ENCODE measurements at places on chromosomes 2 and 18. TPM values are rescaled to one million over a fixed set of nuclear protein-coding genes. Genes with fewer than 3 reads are reported as not detected.

GRCh38 chr2:79935046-79935732 lies 369.4 kb downstream of the LRRTM1 start:
- no peaks in the 10 kb centered on the region for H3K4me1 ChIP-seq
- no peaks in the 10 kb centered on the region for H3K27me3 ChIP-seq
- no peak for DNase-seq
- H3K4me3 ChIP-seq: no peak overlapping the region

DNA sequence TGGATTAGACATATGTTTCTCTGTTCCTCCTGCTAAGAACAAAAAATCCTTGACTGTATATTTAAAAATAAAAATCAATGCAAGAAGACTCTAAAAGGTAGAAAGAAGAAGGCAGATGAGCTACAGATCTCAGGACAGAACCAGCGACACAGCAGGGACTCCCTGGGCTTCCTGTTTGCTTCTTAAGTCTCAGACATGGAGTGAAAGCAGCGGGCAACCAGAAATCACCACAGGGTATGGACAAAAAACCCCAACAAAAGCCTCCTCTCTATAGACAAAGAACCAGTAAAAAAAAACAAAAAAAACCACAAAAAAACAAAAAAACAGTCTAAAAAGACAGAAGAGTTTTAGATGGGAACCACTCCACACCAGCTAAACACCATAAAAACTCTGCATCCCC lies 971.0 kb upstream of the GYPC start:
- H3K4me1 ChIP-seq: no peaks in the 10 kb centered on the region
- no peaks in the 10 kb centered on the region for H3K27me3 ChIP-seq
- DNase-seq: no peak
- no peak overlapping the region for H3K4me3 ChIP-seq
- no peaks in the 10 kb centered on the region for H3K36me3 ChIP-seq

DNA sequence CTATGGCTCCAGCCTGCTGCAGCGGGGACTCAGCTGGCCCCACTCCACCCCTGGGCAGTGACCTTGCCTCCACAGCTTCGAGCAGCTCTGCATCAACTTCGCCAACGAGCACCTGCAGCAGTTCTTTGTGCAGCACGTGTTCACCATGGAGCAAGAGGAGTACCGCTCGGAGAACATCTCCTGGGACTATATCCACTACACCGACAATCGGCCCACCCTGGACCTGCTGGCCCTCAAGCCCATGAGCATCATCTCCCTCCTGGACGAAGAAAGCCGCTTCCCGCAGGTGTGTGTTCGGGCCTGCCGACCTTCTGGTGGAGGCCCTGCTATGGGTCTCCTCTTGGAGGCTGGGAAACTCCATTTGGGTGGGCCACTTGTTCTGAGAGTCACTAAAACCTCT lies 48.6 kb downstream of the MYO7B start:
- no peak overlapping the region for H3K4me3 ChIP-seq
- no peaks in the 10 kb centered on the region for H3K4me1 ChIP-seq
- H3K36me3 ChIP-seq: no peaks in the 10 kb centered on the region
- no peaks in the 10 kb centered on the region for H3K27me3 ChIP-seq

The GPR45 gene
- not detected for total RNA-seq

DNA sequence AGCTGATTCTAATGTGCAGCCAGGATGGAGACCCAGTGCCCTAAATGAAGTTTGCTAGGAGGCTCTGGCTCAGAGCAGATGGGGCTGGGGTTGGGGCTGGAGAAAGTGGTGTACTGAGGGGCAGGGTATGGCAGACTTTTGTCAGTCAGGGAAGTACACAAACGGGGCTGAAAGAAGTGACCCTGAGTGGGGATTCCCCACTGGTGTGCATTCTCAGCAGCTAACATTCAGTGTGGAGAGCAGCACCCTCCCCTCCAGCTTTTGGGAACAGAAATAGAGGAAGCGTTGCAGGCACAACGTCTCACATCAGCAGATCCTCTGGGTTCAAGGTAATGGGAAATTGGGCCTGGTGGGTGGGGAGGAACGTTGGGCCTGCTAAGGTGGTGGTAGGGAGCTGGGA lies 89.1 kb upstream of the GCFC2 start:
- H3K4me1 ChIP-seq: no peaks in the 10 kb centered on the region
- no peak overlapping the region for H3K27ac ChIP-seq
- no peaks in the 10 kb centered on the region for H3K36me3 ChIP-seq
- DNase-seq: no peak
- H3K27me3 ChIP-seq: no peaks in the 10 kb centered on the region

- H3K4me1 ChIP-seq: peaks cover 2% of the 10 kb centered on the region
- H3K4me3 ChIP-seq: no peak overlapping the region
- no peaks in the 10 kb centered on the region for H3K27me3 ChIP-seq
These were observed 227.5 kb downstream of the PTGR3 start for GRCh38 chr18:74981476-74981875.

The MYO1B gene
- total RNA-seq: 305 TPM

The NTSR2 gene
- total RNA-seq: not detected
